ENCODE measurements at places on chromosomes 1 and 21.

- DNase-seq: no peak
These were observed 6.0 kb downstream of the FCRLB start for GRCh38 chr1:161727256-161727924.

- DNase-seq: no peak
These were observed 126.4 kb upstream of the GALNT2 start for GRCh38 chr1:229940684-229941083.

DNA sequence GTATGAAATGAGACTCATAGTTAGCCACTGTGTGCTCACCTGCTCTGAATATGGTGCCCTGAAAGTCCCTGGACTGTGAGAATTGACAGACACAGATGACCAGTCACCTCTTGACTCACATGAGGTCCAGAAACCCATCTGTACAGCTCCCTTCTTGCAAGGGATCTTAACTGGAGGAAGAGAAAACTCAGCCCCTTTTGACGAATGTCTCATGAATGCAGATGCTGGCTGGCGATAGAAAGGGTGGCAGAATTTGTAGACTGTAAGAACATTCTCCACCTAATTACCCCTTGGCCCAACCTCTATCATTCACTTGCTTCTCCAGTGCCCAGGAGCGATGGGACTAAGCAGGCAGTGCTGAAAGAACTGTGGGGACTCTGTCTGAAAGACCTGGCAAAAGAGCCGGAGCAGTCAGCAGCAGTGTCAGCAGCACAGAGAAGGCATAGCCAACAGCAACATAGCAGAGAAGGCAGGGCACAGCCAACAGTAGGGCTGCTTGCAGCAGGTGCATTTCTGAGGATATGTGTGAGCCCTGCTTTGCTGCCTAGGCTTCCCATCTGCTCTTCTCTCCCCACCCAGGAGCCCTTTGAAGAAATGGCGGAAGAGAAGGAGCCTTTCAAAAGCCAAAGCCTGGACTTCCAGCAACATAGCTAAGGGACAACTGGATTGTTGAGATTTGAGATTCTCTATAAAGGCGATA lies 25.8 kb upstream of the IFNGR2 start:
- DNase-seq: no peak

GRCh38 chr1:205192287-205192686 lies 19.2 kb downstream of the DSTYK start:
- no peak for DNase-seq

DNA sequence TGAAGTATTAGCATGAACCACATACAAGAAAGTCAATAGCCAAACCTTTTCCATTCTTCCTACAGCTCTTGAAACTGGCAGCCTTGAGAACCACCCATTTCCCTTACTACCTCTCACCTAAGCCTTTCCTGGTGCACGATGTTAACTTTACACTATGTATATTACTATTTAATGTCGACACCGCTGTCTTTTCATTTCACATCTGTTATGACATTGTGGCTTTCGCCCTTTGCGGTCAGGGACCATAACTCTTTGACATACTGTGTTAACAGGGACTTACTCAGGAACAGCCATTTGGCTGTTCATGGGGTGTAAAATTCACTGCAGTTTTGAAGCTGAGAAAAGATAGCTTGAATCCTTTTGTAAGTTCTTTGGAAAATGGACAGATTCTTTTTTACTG lies 21.1 kb upstream of the GPR88 start:
- no peak for DNase-seq

- DNase-seq: no peak
These were observed 46.3 kb upstream of the SAMSN1 start for GRCh38 chr21:14592296-14593000.

GRCh38 chr1:223622132-223622842 lies 43.2 kb downstream of the CAPN8 start:
- no peak for DNase-seq

DNA sequence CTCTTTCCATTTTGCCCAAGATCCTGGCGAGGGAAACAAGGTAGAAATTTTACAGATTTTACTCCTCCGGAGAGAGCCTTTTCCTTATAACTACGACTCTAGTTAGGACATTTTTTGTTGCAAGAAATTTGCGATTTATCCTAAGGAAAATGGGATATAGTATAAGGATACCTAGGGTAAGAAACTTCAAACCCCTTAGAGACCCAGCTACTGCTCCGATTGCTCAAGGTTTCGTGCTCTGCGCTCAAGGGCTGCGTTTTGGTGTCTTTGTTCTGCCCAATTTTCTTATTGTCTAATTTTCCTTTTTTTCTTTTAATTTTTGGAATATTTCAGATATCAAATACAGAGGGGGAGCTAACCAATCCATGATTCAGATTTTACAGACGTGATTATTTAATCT lies 1.5 kb downstream of the TTC3 start:
- DNase-seq: no peak

- no peak for DNase-seq
These were observed 75.5 kb downstream of the KIRREL1 start for GRCh38 chr1:158068918-158069317.

- no peak for DNase-seq
These were observed 130.7 kb upstream of the ZNF648 start for GRCh38 chr1:182192215-182192614.

- DNase-seq: no peak
These were observed 220.1 kb downstream of the ST6GALNAC3 start for GRCh38 chr1:76294482-76295194.

- DNase-seq: no peak
These were observed 28.6 kb upstream of the PDE4B start for GRCh38 chr1:65764052-65764451.

DNA sequence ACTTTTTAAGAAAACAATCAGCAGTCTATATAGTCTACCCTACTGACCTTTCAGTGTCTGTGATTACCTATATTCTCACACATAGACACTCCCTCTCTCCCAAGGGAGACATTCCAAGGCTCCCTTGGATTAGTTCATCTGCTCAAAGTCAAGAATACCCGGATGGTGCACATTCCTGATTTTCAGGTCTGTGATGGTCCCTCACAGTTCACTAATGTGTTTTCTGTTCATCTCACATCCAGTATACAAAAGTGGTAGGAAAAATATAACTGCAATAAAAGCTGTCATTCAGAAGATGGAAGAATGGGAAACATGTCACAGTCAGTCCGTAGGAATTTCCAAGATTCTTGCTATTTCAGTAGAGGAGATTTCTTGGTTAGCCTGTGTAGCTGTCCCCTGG lies 224.1 kb upstream of the CACYBP start:
- DNase-seq: no peak

GRCh38 chr1:4848431-4848830 lies 194.0 kb downstream of the AJAP1 start:
- DNase-seq: no peak

- DNase-seq: no peak
These were observed 43.5 kb downstream of the USP24 start for GRCh38 chr1:55171694-55172093.

- no peak for DNase-seq
These were observed 105.7 kb downstream of the ZNF326 start for GRCh38 chr1:90100566-90100965.

DNA sequence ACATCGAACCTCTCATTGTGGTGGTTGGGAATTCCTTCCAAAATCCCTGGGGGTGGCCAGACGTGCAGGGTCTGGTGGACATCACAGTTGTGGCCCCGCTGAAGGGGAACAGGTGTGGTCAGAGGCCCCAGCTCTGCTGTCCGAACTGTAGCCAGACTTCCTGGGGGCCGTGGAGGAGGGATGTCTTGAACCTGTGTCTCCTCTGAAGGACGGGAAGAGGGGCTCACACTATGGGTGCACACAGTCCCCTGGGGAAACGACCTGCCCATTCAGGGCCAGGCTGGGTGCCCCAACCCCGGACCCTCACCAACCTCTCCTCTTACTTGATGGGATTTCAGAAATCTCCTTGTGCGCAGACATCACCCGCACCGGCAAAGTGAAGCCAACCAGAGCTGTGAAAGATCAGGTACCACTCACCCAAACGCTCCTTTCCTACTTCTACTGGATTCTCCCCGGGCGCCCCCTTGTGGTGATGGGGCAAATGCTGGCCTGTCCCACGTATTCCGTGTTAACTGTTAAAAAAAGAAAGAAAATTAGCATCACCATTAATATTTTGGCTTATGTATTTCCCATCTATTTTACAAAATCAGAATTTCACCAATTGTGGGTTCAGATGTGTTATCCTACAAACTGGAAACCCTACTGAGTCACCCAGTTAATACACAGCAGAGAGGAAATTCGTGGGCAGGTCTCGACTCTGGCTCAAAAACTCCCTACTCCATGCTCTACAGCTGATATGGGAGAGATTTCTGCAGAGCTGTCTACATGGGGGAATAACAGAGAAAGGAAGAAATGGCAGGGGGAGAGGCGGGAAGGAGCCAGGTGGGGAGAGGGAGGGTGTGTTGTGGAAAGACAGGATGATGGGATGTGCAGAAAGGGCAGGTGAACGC lies 28.1 kb downstream of the PADI4 start:
- DNase-seq: no peak

DNA sequence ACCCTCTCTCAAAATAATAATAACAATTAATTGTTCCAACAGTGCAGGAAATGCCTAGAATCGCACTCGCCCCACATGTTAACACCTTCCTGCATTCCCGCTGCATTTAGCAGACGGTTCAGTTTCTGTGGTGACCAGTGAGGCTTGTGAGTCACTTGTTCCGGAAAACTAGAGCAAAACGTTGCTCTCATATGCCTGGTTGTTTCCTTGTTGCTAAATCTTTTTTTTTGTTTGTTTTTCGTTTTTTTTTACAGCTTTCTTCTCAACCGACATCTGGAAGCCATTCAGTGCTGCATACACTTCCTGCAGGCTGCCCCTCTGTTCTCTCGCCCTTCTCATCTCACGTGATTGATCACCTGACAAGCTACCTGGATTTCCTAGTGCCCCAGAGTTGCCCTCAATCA lies 56.9 kb upstream of the TMPRSS2 start:
- no peak for DNase-seq

GRCh38 chr1:83670909-83671565 lies 327.9 kb downstream of the TTLL7 start:
- no peak for DNase-seq

GRCh38 chr1:159828581-159829272 lies 2.1 kb downstream of the SLAMF8 start:
- DNase-seq: no peak

DNA sequence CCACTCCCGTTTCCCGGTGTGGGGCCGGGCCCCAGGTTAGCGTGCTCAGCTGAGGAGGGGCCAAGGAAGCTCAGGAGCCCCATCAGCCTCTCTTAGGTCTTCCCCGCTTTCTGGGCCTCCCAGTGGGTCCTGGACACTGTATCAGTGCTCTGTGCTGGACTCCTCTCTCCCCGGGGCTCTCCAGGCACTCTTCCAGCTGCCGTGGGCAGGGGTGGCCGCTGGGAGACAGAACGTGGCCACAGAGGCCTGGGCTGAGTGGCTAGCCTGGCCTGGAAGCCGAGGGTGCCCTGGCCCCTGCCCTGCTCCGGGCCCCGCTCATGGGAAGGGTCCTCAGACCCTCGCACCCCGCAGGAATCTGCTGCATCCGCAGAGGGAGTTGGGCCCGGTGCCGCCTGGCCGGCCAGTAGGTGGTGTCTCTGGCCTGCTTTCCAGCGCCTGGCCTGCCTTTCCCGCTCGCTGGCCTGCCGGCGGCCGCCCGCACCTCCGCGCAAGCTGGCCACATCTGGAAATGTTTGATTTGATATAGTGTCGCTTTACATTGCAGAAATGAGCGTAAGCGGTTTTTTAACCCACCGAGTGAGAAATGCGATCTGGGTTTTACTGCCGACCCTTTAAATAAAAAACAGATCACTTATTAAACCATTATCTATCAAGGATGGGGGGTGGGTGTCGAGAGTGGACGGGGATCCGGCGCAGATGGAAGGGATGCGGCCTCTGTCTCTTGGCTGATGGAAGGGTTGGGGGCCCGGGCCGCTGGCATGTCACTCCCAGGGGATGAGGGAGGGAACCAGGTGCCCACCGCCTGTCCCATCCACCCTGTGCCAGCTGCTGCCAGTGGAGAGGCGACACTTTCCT lies 74.4 kb upstream of the TTC34 start:
- no peak for DNase-seq

DNA sequence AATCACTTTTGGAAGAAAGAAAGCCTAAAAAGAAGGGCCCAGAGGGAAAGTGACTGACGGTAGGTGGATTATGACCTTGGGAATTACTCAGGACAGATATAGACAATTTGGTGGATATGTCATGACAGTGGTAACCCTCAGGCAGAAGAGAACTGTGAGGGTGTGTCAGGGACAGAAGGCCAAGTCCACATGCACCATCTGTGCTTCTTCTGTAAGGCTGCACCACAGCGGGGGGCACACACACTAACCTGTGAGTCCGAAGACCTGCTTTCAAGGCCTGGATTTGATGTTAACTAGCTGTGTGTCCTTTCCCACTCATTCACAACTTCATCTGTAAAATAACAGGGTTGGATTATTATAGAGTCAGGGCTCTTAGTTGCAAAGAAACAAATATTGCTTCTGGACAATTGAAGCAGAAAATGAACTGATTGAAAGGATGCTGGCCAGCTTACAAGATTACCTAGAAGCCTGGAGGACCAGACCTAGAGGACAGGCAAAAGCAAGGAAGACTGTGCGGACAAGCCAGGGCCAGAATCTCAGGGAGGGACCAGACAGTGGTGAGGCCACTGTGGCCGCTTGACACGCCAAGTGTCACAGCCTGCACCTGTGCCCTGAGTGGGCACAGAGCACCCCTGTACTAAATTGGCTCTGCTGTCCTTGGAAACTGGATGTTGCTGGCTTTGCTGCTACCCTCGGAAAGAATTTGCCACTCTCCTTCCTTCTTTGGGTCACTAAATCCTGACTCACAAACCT lies 34.7 kb upstream of the USP24 start:
- no peak for DNase-seq

DNA sequence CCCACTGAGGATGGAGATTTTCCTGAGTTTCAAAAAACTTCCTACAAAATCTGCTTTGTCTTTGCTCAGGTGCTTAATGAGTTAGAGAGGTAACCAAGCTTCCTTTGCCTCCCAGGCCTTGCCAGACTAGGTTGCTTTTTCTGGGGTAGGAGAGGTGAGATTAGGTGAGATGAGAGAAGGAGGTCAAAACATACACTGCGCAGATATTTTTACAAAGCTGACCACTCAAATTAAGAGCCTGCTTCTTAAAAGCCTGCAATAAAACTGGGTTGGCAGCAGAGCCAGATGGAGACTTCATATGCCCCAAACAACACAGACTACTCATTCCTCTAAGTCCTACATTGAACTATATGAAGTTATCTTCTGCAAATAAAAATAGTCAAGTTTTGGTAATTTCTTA lies 352.5 kb downstream of the NUF2 start:
- DNase-seq: no peak

- no peak for DNase-seq
These were observed 133.0 kb downstream of the URB2 start for GRCh38 chr1:229759037-229759435.

- no peak for DNase-seq
These were observed 15.5 kb downstream of the FYB2 start for GRCh38 chr1:56803561-56804156.

DNA sequence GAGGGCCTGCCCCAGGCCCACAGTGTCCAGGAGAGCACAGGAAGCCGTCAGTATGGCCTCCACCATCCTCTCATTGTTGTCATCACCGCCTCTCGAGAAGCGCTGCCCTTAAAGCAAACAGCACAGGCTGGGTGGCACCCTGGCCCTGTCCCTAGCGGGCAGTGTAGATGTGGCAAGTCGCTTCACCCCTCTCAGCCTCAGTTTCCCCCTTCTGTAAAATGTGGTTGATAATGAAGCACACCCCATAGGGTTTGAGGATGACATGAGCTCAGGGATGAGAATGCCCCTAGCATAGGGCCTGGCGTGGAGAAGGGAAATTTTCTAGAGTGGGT lies 13.4 kb downstream of the PLA2G2F start:
- DNase-seq: no peak
